ENCODE measurements at places on chromosomes 7 and 10.
A peak's percentile ranks its signal among the peaks of the same experiment; 100 is the strongest.

DNA sequence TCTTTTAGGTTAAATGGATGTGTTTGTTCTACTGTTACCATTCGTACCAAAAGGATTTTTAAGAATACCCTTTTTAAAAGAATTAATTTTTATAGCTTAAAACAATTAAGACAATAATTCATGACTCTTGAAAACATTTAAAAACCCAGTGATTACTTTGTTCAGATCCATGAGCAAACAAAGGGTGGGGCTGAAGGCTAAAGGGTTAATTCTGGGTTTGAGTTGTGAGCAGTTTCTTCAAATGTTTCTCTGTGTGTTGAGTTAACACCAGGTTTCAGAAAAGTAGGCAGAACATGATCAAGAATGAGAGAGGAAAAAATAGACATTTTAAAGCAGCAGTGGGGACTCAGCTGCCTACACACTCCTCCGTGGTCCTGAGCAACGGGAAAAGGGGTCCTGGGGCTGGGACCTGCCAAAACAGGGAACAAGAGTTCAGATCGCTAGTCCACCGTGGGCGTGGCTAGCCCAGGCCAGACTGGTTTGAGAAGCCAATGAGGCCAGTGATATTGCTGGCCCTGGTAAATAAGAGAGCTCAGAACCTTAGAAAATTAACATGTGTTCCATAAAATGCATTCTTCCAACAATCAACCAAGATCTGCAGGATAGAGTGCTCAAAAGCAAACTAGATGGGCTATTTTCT is 14.9 kb upstream of the EZH2 start:
- DNase-seq, result no peak

GRCh38 chr7:90749774-90750173 is 153.7 kb downstream of the CDK14 start:
- DNase-seq, result no peak

DNA sequence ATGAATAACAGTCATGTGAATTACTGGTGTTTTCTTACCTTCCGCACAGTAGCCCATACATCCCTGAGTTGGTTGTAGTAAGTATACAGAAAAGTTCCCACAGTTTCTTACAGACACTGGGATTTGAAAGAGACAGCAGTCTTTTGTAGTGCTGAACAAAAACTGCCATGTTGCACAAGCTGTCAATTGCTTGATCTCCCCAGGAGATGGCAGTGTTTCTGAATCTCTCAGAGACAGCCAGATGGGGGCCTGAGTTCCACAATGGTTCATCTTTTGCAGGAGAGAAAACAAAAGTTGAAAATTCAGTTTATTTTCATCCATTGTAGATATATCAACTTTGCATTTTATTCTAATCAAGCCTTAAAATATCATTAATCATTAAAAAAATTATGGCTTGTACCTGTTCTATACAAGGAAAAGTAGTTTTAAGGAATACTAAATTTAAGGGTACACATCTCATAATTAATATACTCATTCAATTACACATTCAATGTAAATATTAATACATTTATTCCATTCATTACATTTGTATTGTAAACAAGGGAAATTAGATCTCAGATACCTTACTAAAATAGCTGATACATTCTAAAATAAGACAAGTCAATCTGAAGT is 14.5 kb downstream of the VWDE start:
- DNase-seq, result peak; percentile 63

DNA sequence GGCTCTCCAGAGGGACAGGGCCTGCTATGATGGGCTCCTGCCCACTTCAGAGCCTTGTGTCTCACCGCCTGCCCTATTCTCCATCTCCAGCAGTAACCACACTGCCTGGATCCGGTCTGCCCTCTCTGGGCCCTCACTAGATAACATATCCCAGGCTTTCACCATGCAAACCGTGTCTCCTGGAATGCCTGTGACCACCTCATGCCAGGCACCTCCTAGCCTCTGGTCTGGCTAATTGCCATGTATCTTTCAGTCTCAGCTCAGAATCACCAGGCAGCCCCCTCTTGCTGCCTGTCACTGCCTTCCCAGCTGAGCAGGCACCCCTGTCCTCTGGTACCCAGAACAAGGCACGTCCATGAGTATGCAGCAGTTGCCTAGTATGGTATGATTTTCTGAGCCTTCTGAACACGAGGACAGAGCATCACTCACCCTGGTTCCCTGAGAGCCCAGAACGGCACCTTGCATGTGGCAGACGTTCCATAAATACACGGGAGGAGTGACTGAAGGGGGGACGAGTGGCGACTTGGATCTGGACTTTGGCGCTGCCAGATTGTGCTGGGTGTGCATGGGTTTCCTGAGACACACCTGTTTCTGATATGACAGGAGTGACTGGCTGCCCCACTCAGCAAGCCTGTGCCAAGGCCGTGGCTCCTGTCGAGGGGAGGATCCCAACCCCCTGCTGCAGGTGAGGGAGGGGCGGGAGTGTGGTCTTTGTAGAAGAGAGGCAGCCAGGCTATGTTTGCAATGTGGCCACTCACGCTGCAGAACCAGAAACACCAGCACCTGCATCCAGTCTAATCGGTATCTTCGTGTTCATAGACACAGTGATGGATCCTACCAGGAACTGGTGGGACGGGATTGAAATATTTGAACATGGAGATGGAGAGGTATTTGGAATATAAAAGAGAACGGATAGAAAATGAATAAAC is 95.2 kb downstream of the VOPP1 start:
- DNase-seq, result peak; percentile 18

- no peak for DNase-seq
Measured at GRCh38 chr10:123203393-123204126, 49.4 kb downstream of the BUB3 start.

DNA sequence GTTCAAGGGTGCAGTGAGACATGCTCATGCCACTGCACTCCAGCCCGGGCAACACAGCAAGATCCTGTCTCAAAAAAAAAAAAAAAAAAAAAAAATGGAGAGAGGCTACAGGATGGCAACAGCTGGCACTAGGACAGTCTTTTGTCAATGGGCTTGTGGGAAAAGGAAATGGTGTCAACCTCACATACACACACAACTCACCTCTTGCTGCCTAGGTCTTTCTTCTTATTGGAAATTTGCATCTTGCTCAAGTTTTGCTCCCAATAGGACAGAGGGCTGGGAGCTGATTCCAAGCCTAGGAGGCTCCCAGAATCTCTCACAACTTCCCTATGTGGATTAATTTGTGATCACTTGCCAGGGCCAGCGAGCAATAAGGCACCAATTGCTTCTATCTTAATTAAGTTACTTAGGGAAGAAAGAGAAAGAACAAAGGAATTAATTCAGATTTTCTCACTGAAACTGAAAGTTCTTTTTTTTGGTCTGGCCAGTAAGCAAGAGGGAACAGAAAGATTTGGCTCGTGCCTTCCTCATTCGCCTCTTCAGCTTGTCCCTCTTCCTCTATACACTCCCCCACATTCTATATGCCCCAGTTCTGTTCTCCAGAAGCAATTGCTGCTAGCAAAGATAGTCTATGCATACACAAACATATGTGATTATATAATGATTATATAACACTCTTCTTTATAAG is 33.8 kb downstream of the MAP3K8 start:
- no peak for DNase-seq

DNA sequence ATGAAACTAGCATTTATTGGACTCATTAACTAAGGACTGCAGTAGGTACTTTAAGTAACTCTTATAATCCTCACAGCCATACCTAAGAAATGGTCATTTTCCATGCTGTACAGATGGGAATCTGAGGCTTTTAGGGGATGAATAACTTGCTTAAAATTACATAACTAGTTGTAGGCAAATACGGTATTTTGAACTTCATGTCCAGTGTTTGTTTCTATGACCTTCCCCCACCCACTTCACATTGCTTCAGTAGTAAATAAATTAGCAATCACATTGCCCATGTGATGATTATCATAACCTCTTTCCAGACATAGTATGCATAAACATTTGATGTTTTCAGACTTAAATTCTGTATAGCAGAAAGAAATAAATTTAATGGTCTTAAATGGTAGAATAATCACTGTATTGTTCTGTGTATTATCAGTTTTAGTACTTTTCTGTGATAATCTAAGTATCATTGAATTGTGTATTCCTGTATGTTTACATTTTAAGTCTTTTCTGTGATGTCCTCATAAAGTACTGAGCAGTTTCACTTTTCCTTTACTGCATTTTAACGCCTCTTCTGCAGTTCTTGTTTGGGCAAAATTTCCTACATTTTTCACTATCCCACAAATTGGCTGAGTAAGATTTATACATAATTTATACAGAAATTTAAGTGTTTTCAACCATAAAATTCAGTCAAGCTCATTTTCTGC is 48.3 kb downstream of the ANKIB1 start:
- no peak for DNase-seq

DNA sequence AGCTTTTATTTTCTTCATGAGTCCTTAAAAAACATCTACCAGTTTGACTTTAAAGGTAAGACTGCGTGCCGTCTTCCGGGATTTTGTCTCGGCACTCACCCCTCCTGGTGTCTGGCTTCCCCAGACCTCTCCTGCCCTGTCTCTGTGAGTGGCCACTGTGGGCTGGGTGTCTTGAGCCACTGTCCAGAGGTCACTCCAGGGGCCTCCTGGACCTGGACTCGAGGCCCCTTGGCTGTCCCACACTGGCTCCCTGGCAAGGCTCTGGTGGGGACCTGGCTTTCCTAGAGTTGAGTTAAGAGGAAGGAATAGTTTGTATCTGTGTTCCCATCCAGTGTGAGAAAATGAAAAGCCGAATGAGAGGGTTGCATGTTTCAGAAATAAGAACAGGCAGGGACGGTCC is 95.5 kb downstream of the NKX6-2 start:
- DNase-seq, result no peak

DNA sequence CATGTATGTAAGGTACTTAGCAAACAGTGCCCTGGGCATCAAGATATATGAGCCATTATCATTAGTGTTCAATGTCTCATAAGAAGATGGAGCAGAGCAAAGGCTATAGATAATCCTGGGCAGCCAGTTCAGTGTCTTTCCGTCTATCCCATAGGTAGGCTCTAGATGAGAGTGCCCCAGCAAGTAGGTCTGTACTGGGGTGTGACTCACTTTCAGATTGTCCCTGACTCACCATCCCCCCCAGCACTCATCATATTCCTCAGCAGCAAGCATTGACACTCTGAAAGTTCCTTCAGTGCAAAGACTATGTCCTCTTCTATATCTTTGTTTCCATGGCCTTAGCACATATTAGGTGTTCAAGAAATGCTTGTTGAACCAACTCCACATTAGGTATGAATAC is 20.0 kb upstream of the FAM204A start:
- DNase-seq, result no peak

- DNase-seq, result no peak
Measured at GRCh38 chr7:31254926-31255325, 85.6 kb downstream of the NEUROD6 start.

- DNase-seq, result no peak
Measured at GRCh38 chr10:35219891-35220890, 93.5 kb downstream of the CREM start.

DNA sequence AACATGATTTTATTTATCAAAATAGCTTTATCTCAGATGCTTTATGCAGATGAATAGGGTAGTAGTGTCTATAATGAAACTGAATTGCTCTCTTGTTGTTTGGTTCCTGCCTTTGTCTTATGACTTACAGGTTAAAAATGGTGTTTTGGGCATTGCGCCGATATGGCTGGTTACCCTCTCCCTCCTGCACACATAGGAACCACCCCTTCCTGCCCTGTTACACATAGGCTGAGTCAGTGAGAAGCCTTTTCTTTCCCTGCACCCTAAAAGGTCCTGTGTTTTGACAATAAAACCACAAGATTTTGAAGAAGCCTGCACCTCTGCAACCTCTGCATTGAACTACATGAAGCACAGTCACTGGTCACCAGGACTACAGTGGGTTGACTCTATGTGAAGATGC is 655.8 kb upstream of the ANKRD30A start:
- DNase-seq, result no peak

DNA sequence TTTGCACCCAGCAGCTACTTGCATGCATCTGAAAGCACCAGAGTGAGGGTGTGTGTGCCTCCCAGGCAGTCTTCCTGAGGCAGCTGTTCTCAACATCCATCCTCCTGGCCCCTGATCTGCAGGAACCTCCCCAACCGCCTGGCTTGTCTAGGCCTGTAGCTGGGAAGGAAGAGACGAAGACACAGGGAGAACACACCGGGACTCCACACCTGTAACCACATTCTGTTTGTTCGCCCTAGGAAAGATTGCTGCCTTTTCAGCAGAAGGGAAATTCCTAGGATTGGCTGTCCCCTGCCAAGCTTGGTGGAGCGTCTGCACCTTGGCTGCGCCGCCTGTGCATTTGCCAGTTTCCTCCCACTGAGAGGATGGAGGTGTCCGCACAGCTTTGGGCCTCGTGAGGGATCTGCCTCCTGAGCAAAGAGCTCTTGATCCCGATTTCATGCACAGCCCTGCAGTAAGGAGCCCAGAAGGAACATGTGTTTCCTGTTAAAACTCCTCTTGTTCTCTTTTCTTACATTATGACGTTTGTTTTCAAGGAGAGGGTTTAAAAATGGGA is 154.6 kb downstream of the TPST1 start:
- DNase-seq, result no peak

DNA sequence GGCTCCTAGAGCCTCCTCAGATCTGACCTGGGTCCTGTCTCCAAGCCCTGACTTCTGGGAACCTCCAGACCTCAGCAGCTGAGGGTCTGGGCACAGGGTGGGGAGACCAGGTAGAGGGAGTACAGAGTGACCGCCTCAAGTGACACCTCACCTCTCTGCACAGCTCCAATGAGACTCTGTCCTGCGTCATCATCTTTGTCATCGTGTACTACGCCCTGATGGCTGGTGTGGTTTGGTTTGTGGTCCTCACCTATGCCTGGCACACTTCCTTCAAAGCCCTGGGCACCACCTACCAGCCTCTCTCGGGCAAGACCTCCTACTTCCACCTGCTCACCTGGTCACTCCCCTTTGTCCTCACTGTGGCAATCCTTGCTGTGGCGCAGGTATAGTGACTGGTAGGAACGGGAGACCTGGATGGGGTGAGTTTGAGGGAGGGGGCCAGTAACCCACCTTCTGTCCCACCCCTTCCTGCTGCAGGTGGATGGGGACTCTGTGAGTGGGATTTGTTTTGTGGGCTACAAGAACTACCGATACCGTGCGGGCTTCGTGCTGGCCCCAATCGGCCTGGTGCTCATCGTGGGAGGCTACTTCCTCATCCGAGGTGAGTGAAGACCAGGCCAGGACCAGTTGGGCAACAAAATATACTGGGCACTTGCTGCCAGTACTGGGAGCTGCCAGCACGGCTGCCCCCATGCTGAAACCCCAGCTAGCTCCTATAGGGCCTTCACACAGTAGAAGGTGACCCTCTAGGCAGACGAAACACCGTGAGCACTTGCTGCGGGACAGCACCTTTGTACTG is 17.8 kb downstream of the SMO start:
- DNase-seq, result no peak

GRCh38 chr10:24674892-24675632 is 48.6 kb downstream of the ARHGAP21 start:
- no peak for DNase-seq

DNA sequence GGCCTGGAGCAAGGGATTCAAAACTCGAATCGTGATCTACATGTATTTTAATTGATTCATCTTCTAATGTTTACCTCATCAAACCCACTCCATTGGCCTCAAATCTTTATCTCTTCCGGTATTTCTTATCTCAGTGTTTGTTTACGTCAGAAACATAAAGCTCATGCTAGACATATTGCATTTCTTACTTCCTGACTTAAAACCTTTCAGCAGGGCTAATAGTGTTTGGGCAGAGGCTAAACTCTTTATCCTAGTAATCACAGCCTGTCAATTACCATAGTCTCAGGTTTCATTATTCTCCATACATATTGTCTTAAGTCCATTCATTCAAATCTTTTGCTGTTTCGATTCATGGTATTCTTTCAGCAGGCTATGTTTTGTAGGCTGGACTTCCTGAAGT is 81.3 kb upstream of the AGR3 start:
- DNase-seq, result no peak

- DNase-seq, result no peak
Measured at GRCh38 chr7:68700414-68700813, 897.9 kb upstream of the AUTS2 start.

GRCh38 chr7:32892521-32893206 is 1.1 kb upstream of the KBTBD2 start:
- DNase-seq, result peak; percentile 46

Data from H9 (cell line).